ENCODE measurements at places on chromosomes 5 and 9.

- no peak for DNase-seq
These were observed 75.7 kb downstream of the ZNF608 start for GRCh38 chr5:124670722-124671184.

DNA sequence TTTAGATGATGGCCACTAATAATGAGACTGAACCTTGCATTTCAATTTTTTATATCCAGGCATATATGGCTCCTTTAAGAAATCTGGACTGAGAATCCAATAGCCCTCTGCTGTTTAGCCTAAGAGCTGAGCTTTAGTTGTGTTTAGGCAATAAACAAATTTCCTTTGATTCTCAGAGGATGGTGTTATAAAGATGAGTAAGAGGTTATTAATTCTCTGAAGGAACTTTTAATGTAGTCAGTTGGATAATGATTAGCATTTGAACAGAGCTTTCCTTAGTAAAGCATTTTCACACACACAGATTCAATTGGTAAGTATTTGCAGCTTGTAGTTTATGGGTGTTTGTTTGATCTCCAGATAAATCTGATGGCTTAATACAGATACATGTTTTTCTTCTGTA is 149.6 kb downstream of the PRR16 start:
- DNase-seq, result no peak

DNA sequence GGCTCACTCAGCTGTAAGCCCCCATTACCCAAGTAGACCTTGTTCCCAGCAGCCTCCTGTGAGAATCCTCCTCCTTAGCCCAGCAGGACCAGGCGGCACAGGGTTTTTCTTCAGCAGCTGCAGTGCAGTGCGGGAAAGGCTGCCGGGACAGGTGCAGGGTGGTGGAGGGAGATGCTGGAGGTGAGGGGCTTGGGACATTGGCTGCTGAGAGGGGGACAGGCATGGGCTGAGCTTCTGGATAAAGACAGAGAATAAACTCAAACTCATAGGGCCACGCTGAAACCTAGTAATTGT is 174.7 kb downstream of the CACNA1B start:
- DNase-seq, result no peak

DNA sequence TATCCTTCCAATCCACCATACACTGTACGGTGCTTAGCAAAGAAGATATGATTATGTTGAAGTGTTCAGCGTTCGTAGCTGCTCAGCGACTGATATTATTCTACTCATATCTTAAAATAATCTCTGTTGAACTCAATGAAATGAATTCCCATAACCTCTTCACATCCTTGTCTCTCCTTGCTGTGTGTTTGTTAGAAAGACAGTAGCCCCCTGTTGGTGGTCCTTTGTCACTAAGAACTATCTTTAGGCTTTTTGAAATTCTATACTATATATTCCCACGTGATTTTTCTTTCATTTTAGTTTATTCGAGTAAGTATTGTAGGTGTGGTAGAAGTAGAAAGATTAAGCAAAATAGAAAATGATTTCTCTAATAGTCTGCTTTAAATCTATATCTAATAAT is 762.8 kb upstream of the WWC1 start:
- no peak for DNase-seq

DNA sequence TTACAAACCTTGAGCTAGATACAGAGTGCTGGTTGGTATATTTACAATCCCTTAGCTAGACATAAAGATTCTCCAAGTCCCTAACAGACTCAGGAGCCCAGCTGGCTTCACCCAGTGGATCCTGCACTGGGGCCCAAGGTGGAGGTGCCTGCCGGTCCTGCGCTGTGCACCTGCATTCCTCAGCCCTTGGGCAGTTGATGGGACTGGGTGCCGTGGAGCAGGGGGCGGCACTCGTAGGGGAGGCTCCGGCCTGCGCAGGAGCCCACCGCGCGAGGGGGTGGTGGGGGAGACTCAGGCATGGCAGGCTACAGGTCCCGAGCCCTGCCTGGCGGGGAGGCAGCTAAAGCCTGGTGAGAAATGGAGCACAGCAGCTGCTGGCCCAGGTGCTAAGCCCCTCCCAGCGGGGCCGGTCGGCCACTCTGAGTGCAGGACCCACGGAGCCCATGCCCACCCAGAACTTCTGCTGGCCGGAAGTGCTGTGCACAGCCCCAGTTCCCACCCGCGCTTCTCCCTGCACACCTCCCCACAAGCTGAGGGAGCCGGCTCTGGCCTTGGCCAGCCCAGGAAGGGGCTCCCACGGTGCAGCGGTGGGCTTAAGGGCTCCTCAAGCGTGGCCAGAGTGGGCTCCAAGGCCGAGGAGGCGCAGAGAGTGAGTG is 1464.7 kb downstream of the EFNA5 start:
- DNase-seq, result no peak

DNA sequence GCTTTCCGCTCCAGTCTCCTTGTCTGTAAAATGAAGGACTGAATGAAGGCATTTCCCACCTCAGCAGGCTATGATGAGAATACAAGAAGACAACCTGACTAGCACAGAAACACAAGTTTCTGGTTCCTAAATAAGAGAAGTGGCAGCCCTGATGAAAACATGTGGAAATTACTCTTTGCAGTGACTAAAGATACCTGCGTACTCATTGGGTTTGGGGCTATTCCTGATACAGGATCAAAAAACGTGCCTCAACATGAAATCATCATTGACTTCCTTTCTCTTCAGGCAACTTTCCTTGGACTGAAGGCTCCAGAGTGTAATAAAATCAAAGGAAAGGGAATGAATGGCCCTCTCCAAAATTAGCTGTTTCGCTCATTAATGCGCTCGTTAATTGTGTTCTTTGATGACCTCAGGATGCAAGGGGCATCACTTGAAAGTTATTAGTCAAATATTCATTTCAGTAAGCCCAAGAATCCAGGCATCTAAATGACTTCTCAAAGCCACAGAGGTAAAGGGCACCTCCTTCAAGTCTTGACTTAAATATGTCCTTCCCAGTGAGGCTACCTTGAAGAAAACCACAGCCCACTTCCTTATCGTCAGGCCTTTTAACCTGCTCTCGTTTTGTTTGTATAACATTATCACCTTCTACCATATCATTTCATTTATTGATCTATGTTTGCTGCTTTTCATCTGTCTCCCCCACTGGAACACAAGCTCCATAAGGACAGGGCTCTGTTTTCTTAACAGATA is 68.9 kb downstream of the RASEF start:
- DNase-seq, result no peak

DNA sequence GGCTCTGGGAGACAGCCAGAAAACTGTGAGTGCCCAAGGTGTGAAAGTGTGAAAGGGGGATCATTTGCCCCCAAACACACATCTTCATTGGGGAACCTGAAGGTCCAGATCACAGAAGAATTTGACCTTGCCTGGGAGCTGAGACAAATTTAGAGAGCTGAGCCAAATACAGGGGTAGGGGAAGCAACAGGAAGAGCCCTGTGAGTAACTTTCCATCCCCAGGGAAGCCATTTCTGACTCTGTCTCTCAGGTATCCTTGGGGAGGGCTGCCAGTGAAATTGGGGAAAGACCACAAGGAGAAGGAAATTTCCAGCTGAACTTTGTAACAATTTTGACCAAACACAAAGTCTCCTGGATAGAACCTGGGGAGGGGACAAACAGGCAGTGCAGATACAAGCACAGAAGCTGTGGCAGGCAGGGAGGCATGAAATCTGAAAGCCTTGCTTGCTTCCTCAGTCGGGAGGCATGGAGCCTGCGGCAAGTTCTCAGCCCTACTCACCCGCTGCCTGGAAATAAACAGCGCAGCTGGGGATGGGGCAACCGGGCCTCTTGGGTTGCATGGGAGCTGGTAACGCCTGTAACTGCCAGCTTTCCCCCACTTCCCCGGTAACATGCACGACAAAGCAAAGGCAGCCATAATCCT is 31.5 kb upstream of the ZCCHC9 start:
- DNase-seq, result peak; percentile 70

GRCh38 chr5:135153661-135154060 is 119.6 kb upstream of the PITX1 start:
- no peak for DNase-seq

DNA sequence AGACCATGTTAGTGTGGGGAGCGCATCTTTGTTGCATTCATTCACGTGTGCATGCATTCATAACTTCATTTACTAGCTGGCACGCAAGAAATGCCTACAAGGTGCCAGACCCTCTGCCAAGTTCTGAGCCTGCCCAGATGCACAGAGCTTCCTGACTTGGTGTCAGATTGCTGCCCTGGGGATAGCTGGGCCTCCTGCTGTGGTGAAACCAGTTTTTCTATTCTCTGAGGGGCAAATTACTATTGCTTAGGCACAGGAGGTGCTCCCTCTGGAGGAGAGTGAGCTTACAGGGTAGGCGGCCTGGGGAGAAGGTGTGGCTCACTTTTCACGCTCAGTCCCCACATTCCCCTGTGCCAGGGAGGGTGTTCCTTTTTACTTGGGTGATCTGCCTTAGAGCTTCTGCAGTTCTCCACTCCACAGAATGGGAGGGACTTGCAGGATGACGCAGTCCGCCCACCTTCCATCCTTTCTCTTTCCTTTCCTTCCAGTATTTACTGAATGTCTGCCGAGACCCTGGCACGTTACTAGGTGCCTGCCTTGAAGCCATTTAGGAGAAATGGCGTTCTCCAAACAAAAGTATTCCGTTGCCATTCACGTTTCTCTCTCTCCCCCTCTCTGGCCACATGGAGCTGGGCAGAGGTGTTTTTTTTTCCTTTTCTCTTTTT is 27.9 kb upstream of the CTNNA1 start:
- peak; percentile 85 for DNase-seq
